T follicular helper cell (primary cell): ENCODE measurements at places on chromosomes 5 and 9.

- DNase-seq = no peak
Measured at GRCh38 chr5:43571237-43571636, 14.4 kb upstream of the PAIP1 start.

GRCh38 chr9:75376680-75377254 lies 288.5 kb downstream of the OSTF1 start:
- no peak for DNase-seq

DNA sequence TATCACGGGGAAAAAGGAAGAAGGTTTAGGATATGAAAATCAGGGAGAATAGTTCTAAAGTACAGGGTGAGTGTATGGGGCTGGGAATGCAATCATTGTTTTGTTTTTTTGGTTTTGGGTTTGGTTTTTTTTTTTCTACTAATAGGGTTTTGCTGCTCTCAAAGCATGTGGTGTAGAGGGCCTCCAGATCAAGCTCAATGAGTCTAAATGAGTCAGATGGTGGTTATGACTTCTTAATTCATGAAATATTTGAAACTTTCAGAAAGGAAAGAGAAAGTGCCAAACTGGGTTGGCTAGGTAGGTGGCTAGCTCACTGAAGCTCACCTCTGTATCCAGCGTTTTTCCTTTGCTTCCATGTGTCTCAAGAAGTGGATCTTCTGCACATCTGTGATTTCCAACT lies 10.7 kb downstream of the OR1L8 start:
- DNase-seq = no peak

GRCh38 chr9:78295731-78296130 lies 1.2 kb upstream of the PSAT1 start:
- no peak for DNase-seq

DNA sequence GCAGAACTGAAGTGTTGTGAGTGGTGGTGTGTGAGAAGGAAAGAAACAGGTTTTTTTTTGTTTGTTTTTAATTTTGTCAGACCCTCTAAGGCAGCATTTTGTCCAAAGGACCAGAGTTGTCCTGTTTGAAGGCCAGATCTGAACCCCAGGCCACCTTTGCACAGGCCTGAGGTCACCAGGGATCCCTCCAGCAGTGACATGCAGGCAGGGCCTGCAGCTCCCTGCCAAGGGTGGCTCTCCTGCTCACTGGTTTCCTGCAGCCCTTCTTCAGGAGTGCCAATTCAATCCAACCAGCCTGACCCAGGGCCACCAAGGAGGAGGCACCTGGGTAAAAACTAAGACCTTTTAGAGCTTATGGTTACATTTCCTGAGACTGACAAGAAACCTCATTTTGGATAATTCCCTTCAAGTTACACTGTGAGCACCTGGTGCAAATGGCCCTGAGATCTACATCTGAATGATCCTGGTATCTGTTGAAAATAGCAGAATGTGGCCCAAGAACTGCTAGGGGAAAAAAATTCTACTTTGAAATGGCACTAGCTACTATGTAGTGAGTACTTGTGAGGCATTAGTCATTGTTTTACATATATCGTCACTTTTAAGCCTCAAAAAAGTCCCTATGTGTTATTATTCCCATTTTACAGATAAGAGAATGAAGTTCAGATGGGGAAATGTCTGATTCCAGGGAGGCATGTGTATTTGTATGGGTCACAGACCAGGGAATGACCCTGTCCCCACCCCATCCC lies 33.5 kb upstream of the SMU1 start:
- DNase-seq = no peak

DNA sequence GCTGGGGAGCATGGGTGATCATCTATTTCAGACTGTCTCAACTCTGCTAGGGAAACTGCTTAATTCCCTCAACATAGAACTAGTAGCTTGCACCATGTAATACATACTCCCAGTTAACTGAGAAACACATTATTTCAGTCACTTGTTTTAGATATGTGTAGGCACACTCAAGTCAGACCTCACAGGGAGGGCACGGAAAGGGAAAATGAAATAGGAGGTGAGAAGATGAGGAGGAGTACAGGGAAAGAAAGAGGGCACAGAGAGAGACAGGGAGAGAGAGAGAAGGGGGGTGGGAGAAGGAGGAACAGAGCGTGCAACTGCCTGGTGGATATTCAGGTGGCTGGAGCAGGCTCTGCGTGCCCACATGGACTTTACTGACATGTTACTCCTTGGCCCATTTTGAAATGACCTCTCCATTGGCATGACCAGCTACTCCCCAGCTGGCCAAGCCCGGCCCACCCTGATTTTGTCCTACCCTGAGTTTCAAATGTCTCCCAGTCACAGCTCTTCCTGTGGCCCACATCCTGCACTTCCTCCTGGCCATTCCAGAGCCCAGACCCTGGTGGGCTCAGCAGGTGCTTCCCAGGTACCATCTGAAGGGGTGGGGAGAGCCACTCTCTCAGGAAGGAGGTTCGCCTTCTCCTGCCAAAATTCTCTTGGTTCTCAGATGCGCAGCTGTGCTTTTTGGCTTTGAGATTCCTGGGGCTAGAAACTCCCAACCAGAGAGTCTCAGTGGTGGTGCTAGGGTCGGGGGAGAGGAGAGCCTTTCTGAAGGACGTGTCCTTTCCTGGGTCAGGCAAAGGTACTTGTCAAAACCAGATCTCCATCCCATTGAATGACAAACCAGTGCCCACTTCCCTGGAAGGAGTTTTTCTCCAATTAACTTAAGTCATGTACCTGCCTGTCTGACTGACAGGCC lies 229.4 kb downstream of the FSTL4 start:
- DNase-seq = no peak

DNA sequence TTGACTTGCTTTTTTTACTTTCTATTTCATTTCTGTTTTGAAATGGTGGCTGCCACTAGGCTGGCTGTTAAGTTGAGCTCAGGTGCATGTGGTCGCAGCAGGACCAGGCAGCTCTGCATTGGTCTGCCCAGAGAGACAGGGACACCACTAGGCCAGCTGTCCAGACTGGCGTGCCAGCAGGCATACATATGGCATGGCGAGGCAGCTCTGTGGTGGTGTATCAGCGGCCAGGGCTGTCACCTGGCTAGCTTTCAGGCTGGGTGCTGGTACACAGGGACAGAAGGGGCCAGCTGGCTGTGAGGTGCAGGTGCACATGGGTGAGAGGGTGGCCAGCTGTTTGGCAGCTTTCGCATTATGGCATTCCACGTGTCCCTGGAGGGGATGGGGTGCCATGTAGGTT lies 654.0 kb upstream of the ACO1 start:
- DNase-seq = no peak

GRCh38 chr5:40685976-40686486 lies 6.3 kb downstream of the PTGER4 start:
- no peak for DNase-seq

DNA sequence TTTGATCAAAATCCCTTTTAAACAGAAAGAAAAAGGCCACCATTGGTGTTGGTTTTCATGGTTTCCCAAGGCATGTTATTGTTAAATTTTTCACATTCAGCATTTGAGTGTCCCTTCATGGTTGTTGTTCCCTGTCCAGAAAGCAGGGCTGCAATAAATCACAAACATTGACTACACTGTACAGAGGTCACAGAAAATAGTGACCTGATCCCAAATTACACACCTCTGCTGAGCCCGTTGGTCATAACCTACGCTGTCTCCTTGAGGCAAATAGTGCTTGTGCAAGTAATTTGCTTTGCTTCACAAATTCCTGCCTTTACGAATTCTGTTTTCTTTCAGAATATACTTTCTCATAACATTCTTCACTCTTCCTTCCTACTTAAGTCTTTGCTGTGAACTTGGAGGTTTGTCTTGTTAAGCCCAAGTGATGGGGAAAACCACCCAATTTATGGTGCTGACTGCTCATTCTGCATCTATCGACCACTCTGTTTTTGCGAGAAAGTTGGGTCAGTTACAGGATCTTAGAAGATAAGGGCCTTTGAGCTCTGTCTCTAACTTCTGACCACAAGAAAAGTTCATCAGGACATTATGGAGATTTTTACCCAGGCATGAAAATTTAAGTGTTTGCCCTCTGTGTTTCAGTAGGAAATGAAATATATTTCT lies 16.0 kb downstream of the PIK3R1 start:
- no peak for DNase-seq

DNA sequence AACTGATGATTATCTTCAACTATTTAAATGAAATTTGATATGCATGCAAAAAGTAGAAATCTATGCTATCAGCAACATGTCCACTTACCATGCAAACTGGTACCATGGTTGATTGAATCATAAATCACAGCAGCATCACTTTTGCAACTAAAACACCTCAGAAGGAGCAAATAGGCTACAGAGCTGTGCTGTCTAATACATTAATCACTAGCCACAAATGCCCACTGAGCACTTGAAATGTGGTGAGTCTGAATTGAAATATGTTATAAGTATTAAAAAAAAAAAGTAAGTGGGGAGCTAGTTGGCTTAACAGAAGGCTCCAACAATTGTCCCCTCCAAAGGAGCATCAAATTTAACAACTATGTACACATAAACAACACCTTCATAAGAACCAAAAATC lies 112.5 kb downstream of the FAM114A2 start:
- no peak for DNase-seq

DNA sequence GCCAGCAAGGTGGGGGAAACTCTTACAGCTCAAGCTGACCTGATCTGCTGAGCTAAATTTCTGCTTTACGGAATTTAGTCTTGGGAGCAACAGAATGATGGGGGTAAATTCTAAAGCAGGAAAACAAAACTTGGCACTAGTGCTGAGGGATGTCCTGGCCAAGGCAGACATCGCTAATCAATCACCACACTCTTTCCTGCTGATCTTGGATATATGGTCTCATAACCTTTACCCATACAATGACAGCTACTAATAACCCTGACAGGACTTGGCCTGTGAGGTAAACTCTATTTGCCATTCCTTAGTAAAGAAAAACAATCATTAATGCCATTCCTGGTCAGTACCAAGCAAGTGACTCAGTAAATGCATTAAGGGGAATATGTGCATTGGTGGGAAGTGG lies 51.5 kb downstream of the PPARGC1B start:
- no peak for DNase-seq

GRCh38 chr5:1180841-1181271 lies 20.5 kb upstream of the SLC6A19 start:
- no peak for DNase-seq

GRCh38 chr9:1837453-1838084 lies 177.6 kb upstream of the SMARCA2 start:
- DNase-seq = no peak

DNA sequence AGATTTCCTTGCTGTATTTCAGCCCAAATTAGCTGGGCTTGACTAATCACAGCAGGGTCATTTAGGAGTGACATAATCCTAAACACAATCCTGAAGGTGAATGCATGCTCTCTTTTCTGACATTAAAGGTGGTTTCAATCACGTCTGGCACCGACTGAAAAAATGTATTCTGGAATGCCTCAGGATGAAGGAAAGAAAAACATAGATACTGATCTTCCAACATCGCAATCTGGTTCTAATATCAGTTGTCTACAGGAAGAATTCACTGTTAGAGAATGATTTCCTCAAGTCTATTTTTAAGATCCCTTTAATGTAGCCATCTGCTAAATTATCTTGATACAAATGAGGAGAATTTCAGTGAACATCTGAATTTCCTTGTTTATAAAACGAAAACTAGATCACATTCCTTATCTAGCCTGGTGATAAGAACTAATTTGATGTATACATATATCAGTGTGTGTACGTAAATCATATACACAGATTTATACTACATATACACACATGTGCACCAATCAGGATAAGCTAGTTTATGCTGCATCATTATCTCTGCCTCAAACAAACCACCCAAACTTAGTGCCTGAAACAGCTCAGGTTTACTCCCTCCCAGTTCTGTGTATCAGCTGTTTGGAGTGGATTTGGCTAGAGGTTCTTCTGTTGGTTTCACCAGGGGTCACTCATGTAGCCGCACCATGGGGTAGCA lies 31.3 kb upstream of the TAS2R1 start:
- DNase-seq = no peak

DNA sequence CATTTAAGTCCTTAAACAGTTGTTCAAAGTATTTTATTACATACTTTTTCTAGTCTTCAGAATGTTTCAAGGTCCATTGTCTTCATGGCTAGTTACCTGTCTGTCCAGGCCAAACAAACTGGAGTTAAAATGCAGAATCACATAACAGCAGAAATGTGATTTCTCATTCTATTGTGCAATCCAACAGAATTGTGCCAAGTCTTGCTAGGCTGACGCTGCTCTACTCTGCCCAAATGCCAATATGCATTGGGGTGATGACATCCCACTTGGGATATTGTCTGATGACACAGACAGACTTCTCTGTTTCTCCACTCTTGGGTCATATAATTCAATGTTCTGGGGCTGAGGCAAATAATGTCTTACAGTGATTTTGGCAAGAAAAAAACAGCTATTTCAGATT lies 5.2 kb upstream of the SLC22A5 start:
- no peak for DNase-seq

GRCh38 chr9:75431375-75431774 lies 343.1 kb downstream of the OSTF1 start:
- DNase-seq = no peak

GRCh38 chr5:73171495-73171894 lies 1.5 kb upstream of the TMEM174 start:
- no peak for DNase-seq

- DNase-seq = no peak
Measured at GRCh38 chr5:59758566-59758965, 135.0 kb downstream of the PDE4D start.

DNA sequence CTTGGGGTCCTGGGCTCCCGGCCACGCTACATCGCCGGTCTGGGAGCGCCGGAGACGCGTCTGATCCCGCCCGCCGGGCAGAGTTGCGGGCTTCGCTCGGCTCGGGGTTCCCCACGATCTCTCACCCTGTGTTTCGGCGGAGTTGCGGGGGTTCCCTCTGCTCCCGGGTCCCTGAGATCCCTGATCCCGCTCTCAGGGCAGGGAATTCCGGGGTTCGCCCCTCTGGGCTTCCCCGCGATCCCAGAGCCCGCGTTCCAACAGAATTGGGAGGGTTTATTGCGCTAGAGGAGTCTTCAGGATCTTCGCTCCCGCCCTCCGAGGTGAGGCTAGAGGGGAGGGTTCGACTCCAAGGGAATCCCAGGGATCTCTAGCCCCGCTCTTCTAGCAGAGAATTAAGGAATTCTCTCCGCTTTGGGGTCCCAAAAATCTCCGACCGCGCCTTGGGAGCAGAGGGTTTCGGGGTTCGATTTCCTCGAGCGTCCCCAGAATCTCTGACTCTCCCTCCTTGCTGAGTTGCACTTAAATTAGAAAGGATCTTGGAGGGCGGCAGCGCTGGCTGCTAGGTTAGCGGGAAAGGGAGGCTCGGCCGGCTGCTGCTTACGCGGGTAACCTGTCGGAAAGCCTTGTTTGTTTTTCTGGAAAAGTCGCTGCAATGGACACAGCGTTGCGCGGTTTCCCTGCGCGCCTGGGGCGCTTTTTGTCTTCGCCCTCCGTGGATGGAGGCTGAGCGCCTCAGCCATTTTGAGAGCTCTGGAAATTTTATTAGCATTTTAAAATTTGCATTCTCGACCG lies 1.3 kb downstream of the DMRT1 start:
- DNase-seq = no peak

GRCh38 chr5:115858396-115858795 lies 16.7 kb downstream of the AP3S1 start:
- no peak for DNase-seq

- peak; percentile 30 for DNase-seq
Measured at GRCh38 chr5:96614110-96614691, 48.0 kb upstream of the CAST start.
